ENCODE measurements at places on chromosomes 6 and 20.
A peak's percentile ranks its signal among the peaks of the same experiment; 100 is the strongest.

DNA sequence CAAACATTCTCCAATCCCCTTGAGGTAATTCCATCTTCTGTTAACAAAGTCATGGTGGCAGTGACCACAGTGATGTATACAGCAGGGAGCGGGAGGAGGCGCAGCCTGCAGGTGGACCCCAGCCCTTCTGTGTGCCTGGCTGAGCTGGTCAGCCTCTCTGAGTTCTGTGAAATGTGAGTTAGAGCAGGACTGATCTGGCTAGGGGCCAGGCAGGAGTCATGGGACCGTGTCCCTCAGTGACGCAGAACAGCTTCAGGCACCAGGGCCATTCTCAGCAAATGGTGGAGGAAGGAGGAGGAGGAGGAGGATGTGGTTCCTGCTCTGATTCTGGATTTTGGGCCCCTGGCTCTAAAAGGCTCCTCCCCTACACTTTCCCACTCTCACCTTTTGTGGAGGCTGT is 6.9 kb downstream of the PHACTR3 start:
- DNase-seq = no peak

- DNase-seq = no peak
Measured at GRCh38 chr6:6829872-6830685, 241.6 kb downstream of the LY86 start.

DNA sequence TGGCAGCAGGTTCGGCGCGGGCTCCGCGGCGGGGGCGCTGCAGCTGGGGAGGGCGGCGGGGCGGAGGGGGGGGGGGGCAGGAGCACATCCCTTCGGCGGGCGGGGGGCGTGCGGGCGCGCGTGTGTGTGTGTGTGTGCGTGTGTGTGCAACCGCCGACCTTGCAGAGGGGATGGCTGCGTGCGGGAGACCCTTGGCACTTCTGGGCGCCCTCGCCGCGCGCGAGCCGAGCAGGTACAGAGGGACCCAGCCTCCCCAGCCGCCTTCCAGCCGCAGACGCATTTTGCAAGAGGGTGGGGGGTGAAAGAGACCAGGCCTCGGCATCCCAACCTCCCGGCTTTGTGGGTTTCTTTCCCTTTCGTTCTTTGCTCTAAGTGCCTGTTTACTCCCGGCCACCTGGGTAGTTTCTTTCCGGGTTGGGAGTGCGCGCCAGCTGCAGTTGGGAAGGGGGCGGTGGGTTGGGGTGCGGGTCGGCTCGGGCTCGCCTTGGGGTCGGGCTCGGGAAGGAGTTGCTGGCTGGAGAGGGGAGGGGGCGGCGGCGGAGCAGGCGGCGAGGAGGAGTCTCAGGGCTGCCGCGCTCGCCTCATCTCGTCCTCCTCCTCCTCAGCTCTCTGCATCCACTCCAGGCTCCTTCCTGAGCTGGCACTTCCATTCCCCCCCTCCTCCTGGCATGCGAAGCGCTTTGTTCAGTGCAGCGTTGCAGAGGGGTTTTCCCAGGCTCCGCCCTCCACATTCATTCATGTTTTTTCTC is 620 bp downstream of the HIVEP1 start:
- peak; percentile 63 for DNase-seq

DNA sequence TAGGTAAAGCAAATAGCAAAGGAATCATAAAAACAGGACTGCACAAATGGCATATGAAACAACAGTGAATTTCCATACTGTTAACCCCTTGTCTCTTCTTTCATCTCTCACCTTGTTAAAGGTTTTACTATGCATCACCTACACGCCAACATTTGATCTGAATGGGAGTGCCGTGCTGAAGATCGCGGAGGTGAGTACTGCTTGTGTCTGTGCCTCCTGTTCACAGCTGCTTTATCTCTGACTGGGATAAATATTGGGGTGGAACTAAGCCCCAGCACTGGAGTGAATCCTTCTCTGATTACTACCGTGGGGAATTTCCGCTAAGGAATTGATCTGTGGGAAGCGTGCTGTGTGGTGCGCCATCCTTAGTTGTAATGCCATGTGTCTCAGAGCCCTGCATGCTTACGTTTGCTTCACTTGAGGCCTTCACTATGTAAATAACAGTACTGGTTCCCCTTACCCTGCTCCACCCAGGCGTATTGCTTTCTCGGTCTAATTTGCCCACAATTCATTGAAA is 11.4 kb upstream of the PBOV1 start:
- no peak for DNase-seq

GRCh38 chr20:60408435-60408834 is 450.2 kb downstream of the CDH26 start:
- DNase-seq = no peak

- DNase-seq = no peak
Measured at GRCh38 chr6:107361753-107362604, 97.4 kb downstream of the PDSS2 start.

DNA sequence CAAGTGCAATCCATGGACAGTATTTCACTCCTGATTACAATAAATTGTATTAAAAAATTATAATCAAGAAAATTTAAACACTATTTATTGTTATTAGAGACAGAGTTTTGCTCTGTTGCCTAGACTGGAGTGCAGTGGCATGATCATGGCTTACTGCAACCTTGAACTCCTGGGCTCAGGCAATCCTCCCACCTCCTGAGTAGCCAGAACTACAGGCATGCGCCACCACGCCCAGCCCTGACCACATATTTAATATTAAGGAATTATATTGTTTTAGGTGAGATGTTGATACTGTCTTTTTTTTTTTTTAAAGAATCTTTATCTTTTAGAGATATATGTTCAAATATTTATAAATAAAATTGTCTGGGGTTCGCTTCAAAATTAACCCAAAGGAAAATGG is 14.6 kb downstream of the LCA5 start:
- DNase-seq = no peak

GRCh38 chr20:16462711-16463110 is 110.5 kb downstream of the KIF16B start:
- DNase-seq = no peak

GRCh38 chr20:36167902-36168503 is 13.5 kb downstream of the EPB41L1 start:
- DNase-seq = no peak

- no peak for DNase-seq
Measured at GRCh38 chr20:6533351-6533750, 234.1 kb upstream of the BMP2 start.

GRCh38 chr6:161237176-161237575 is 36.7 kb downstream of the AGPAT4 start:
- no peak for DNase-seq

GRCh38 chr6:20377623-20378265 is 23.9 kb upstream of the E2F3 start:
- no peak for DNase-seq

DNA sequence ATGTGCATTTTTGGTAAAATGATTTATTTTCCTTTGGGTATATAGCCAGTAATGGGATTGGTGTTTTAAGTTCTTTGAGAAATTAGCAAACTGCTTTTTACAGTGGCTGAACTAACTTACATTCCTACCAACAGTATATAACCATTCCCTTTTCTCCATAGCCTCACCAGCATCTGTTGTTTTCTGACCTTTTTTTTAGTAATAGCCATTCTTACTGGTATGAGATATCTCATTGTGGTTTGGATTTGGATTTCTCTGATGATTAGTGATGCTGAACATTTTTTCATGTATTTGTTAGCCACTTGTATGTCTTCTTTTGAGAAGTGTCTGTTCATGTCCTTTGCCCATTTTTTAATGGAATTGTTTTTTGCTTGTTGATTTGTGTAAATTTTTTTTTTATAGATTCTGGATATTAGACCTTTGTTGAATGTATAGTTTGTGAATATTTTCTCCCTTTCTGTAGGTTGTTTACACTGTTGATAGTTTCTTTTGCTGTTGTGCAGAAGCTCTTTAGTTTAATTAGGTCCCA is 42.3 kb downstream of the STK4 start:
- no peak for DNase-seq

DNA sequence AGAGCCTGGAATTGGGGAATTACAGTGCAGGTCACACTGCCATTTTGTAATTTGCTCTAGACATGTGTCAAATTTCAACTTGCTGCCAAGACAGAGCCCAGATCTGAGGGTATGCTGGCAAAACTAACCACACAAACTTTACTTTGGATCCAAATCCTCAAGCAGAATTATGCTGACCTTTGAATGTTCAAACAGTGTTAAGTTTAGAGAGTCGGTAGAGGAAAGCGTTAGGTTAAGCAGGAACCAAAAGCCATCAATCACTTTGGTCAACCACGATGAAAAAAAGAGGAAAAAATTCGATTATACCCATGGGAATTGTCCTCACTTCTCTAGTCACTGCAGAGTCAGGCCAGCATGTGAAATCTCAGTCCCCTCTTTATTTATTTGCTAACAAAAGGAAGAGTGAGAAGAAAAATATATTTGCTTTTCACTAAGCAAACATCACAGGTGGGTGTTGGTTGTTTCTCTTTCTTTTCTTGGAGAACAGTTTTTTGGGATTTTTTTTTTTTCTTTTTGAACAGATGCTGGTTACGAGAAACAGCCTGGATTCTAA is 105.1 kb upstream of the ADGRF1 start:
- no peak for DNase-seq
